NCI-H1930 (cell line): ENCODE measurements at places on chromosomes 6 and 20.
A peak's percentile ranks its signal among the peaks of the same experiment; 100 is the strongest.

- no peak for DNase-seq
Observed at GRCh38 chr20:41426086-41426830, 59.6 kb upstream of the EMILIN3 start.

GRCh38 chr6:108738684-108739416, 109.4 kb upstream of the ARMC2 start:
- no peak for DNase-seq

- no peak for DNase-seq
Observed at GRCh38 chr20:4840801-4841200, 119.1 kb downstream of the PRND start.

DNA sequence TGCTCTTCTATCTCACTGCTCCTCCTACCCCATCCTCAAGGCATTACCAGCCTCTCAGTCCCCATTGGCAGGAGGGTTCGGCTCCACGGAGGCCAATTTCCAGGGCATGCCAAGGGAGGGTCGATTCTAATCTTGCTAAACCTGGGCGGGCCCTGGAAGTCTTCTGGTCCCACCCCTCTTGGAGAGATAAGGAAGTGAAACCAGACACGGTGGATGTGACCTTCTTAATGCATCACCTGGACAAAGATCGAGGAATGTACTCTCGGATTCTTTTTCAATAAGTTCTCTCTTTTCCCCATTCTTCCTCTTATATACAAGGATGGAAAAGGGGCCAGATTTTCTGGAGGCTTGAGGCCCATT, 112.2 kb upstream of the ARMC2 start:
- DNase-seq, result no peak

- DNase-seq, result no peak
Observed at GRCh38 chr6:142693441-142693840, 251.5 kb downstream of the HIVEP2 start.

DNA sequence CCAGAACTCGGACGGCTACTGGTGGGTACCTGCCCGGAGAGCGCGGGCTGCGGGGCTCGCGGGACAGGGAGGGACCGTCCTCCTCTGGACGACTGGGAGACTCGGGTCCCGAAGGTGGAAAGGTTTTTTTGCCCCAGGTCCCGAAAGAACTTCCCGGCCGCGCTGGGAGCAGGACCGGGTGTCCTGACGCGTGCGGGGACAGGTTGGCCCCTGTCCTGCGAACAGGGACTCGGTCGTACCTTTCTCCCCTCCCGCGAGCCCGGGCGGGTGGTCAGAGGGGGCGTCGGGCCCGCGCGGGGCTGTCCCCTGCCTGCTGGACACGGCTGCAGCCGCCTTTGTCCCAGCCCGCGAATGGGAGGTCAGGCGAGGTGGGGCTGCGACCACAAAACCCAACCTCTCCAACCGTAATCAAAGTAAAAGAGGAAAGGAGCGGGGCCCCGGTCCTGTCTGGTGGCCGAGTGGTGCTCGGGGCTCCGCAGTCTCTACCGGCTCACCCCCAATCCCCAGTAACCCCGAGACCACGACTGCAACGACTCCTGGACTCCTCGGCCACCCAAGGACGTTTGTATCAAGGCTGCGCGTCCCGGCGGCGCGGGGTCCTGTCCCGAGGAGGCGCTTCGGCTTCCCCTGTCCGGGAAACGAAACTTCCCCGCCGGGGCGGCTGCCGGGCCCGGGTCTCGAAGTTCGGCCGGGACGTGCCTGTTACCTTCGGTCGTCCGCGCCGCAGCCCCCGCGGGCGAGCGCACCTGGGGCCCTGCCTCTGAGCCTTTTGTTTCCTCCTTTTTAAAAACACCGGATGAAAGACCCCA, 798 bp downstream of the DSP start:
- no peak for DNase-seq

GRCh38 chr6:121853686-121854085, 418.2 kb downstream of the GJA1 start:
- DNase-seq, result no peak

- no peak for DNase-seq
Observed at GRCh38 chr20:34016736-34017135, 23.0 kb downstream of the RALY start.

GRCh38 chr6:165183071-165183470, 126.3 kb downstream of the C6orf118 start:
- DNase-seq, result no peak

DNA sequence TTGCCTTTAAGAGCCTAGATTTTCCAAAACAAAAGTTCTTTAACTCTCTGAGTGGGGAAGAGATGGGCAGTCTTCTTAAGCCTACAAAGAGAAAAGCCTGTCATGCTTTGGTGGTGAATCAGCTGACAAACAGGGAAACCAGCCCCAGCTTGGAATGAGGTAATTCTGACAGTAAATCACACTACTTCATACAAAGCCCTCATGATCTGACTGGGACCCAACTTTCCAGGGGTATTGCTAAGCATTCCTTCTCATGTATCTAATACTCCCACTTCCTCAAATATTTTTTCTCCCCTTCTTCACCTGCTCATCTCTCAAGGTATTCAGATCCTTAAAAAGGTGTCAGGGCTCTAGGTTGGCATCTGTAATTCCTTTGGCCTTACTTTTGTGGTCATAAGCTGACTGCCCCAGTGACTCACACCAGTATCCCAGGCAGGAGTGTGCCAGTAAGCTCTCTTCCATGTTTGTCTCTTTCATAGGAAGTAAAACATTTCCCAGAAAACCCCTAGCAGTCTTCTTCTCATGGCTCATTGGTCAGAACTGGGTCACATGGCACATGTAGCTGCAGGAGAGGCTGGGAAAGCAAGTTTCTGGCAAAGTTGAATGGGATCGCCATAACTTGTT, 15.0 kb upstream of the TBC1D22B start:
- DNase-seq, result no peak

- DNase-seq, result no peak
Observed at GRCh38 chr6:170420791-170421776, 114.5 kb downstream of the FAM120B start.

GRCh38 chr6:154380741-154381140, 24.1 kb upstream of the IPCEF1 start:
- no peak for DNase-seq

DNA sequence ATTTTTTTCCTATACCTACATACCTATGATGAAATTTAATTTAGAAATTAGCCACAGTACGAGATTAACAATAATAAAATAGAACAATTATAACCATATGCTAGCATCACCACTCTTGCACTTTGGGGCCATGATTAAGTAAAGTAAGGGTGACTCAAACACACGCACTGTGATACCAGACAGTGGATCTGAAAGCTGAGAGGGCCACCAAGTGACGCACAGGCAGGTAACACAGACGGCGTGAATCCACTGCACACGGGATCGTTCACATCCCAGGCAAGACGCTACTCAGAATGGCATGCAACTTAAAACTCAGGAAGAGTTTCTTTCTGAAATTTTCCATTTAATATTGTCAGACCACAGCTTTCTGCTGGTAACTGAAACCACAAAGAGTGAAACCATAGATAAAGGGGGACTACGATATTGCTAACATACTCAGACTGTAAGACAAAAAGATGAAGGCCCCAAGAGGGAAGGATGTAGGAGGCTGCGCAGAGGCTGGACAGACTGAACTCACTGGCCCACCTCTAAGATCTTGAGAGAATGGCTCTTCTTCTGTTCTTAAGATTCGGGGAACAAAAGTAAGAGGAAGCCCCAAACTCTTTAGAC, 17.9 kb downstream of the RRBP1 start:
- DNase-seq, result no peak

DNA sequence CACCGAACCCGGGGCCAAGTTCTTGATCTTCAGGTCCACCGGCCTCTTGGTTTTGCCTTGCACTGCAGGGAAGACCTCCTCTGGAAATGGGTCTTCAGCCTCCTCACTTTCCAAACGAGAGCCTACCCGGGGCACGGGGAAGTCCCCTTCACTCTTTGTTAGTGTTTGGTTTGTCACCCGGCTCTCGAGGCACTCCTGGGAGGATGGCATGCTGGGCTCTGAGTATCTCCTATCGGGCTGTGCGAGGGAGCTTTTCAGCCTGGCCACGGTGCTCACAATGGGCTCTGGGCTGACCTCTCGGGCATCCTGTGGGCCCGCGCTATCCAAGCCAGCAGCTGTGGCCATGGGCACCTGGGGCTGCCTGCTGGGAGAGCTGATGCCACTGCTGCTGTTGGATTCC, 8.1 kb downstream of the TAGAP start:
- no peak for DNase-seq

DNA sequence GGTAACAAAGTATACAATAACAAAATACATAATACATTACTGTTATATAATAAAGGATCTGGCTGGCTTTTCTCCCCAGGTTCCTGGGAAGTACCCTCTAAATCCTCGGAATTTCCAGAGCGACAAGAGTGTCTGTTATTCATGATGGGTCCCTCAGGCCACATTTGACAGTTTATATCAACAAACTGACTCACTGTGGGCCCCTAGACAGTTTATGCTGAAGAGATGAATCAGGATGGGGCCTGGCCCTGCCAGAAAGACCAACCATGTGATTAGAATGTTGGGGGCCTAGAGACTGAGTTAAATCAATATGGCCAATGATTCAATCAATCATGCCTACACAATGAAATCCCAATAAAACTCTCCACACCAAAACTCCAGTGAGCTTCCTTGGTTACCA, 13.5 kb downstream of the USP45 start:
- no peak for DNase-seq

- no peak for DNase-seq
Observed at GRCh38 chr6:145110109-145110508, 625.2 kb downstream of the EPM2A start.

- no peak for DNase-seq
Observed at GRCh38 chr6:4913705-4914419, 90.0 kb downstream of the RPP40 start.

GRCh38 chr6:79544939-79545450, 7.8 kb upstream of the LCA5 start:
- peak; percentile 81 for DNase-seq

DNA sequence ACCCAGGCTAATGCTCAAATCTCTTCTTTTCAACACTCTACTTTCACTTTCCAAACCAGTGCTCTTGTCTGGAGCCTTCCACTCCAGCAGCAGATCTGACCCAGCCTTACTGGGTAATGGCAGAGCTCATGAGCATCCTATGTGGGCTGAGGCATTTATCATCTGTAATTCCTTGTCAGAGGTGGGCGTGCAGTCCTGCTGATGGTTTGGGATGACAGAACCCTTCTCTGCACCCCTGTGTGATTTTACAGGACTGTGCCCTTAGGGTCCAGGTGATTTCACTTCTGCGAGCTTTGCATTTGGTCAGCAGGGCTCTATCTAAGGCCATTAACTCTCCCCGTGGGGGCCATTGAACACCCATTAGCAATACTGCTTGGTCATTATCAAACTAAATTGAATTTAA, 55.4 kb downstream of the LAMA4 start:
- DNase-seq, result no peak

DNA sequence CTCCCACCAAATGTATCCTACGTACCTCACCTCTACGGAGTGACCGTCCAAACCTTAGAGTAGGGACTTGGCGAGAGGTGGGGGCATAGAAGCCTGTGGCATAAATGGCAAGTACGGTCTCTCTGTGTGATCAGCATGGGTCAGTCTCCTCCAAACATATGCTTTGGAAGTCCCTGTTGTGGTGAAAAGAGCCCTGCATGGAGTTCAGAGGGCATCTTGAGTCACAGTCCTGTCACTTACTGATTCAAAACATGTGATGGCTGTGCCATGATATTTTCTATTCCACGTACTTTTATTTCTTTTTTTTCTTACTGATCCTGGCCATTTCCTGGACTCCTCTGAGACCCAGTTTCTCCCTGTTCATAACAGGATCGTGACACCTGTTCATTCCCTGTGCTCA, 67.5 kb upstream of the CEP85L start:
- no peak for DNase-seq

GRCh38 chr20:62822788-62823651, 6.2 kb downstream of the COL9A3 start:
- DNase-seq, result peak; percentile 44

DNA sequence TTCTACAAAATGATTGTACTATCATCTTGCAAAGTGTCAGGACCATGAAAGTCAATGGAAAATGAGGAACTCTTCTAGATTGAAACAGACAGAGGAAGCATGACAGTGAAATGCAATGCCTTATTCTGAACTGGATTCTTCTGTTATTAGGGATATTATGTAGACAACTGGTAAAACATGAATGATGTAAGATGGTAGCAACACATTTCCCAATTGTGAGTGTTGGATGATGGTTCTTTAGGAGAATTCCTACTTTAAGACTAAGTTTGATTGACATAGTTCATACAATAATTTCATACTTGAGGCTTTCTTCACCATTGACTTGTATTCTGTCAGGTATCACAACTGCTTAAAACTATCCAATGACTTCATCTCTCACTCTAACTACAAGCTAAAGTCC, 4.5 kb downstream of the UBE3D start:
- DNase-seq, result no peak

GRCh38 chr6:169292338-169293124, 38.9 kb upstream of the THBS2 start:
- no peak for DNase-seq

- no peak for DNase-seq
Observed at GRCh38 chr6:145540741-145541140, 194.6 kb downstream of the EPM2A start.

DNA sequence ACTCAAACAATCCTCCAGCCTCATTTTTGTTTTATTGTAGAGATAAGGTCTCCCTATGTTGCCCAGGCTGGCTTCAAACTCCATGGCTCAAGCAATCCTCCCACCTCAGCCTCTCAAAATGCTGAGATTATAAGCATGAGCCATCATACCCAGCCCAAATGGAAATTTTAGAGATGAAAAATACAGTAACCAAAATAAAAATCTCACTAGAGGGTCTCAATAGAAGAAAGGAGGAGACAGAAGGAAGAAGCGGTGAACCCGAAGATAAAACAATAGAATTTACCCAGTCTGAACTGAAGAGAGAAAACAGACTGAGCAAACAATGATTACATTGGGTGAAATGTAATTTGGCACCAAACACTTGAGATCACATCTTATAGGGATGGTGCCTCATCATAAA, 16.7 kb upstream of the OLIG3 start:
- no peak for DNase-seq

DNA sequence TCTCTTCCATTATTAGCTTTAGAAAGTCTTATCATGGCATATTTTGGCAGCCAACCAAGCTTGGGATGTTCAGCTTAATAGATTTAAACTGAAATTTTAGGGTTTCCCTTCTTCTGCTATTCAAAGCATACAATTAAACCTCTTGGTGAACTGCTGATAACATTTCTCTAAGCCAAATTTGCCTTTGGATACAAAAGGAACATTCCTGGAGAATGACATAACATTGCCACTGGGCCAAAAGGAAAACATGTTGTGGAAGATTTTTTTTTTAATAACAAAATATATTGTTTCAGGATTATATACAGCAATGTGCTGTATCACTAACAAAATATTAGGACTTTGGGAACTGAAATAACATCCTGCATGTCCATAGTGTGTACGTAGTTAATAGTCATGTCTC, 215.1 kb upstream of the TBX18 start:
- no peak for DNase-seq

DNA sequence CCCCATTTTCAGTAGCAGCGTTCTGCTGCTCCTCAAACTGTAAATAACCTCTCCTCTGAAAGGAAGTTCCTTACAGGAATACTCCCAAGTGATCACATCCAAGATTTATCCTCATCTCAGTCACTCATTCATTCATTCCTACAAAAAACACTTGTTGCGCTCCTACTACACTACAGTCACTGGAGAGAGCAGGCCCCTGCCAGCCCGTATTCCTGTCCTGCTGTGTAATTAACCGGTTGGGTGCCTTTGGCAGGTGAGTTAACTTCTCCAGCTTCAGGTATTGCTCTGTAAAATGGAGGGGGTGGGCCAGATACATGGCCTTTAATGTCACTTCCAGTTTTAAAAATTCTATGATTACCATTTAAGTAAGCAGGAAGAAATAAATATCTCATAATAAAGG, 15.0 kb upstream of the ZBTB24 start:
- DNase-seq, result no peak

GRCh38 chr6:30828027-30828962, 56.0 kb upstream of the DDR1 start:
- peak; percentile 60 for DNase-seq
